ENCODE measurements at places on chromosomes 4 and X. TPM values are rescaled to one million over a fixed set of nuclear protein-coding genes. Genes with fewer than 3 reads are reported as not detected.

- no peak for DNase-seq
Observed at GRCh38 chr4:100574607-100575006, 56.8 kb upstream of the EMCN start.

GRCh38 chr4:147916351-147916750 lies 184.5 kb downstream of the ARHGAP10 start:
- DNase-seq = peak; percentile 34

- peak; percentile 24 for DNase-seq
Observed at GRCh38 chr4:107818301-107818910, 6.3 kb upstream of the SGMS2 start.

Gene FGF13
- total RNA-seq = 14.3 TPM

Gene STARD8
- total RNA-seq = 3.4 TPM

Data from myocyte (in vitro differentiated cells).